ENCODE measurements at places on chromosomes 4 and X.

DNA sequence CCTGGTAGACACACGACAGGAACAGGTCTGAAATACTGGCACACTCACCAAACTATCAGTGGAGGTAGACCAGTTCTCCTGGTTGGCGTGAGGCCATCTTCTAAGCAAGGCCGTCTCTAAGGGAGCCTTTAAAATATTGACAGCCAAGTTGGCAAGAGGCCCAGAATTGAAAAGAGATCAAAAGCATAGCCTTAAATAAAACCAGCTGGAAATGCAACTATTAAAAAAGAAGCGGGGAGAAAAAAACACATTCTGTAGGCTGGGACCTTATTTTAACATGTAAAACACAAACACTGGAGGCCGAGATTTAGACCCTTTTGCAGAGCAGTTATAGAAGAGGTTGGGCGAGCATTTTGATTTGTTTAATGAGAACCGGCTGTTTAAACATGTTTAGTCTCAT, 233.0 kb upstream of the CLNK start:
- no peak for DNase-seq

DNA sequence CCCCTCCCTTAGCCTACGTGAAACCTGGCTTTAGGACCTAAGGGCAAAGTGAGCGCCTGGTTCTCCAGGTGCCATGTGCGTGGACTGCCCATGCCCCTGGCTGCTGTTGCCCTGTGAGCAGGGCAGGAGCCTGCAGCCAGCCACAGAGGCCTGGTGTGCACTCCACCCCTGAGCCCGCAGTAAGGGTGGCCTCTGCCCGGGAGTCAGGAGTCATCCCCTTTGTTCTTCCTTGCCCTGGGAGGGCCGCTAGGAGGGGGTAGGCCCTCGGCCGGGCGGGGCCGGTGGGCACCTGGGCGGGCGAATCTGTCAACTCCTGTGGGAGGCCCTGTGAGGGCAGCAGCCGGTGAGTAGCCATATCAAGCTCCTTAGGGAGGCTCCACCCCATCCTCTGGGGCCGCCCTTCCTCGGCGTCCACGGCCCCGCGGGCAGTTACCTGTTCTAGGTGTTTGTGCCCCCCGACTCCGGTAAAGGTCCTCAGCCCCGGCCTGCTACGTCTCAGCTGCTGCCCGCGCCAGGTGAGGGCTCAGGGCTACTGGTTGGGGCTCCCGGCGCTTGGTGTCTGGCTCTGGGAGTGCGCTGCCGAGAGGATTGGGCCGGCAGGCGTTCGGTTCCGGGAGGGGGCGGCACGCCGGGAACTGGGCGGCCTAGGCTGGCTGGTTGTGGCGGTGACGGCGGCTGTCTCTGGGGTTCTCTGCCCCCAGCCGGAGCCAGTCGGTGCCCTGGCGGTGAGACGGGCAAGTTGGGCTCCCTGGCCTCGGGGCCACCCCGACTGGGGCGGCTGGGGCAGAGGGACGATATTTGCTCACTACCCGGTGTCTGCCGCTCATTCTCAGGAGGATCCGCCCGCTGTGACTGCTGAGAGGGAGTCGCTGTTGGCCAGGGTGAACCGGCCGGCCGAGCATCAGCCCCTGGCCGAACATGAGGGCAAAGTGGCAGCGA, 1060.2 kb downstream of the TECRL start:
- no peak for DNase-seq

- DNase-seq, result no peak
These were observed 447 bp downstream of the PDZD11 start for GRCh38 chrX:70289168-70289792.

DNA sequence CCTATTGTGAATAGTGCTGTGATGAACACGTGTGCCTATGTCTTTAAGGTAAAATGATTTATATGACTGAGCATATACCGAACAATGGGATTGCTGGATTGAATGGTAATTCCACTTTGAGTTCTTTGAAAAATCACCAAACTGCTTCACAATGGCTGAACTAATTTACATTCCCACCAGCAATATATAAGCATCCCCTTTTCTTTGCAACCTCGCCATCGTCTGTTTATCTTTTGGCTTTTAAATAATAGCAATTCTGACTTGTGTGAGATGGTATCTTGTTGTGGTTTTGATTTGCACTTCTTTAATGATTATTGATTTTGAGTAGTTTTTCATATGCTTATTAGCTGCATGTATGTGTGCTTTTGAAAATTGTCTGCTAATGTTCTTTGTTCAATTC, 31.8 kb upstream of the UGT2A1 start:
- DNase-seq, result no peak

DNA sequence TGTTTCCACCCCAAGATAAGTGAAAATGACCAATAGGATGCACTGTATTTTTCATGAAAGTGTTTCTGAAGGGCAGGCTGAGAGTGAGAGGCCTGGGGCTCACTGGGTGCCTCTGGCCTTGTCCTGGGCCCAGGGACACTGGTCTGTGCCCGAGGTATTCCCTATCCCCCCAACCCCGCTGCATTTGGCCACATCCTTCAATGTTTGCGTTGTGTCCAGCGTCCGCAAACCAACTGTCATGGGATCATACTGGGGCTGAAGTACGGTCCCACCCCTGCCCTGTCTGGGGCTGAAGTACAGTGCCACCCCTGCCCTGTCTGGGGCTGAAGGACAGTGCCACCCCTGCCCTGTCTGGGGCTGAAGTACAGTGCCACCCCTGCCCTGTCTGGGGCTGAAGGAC, 22.0 kb upstream of the MSANTD1 start:
- no peak for DNase-seq

DNA sequence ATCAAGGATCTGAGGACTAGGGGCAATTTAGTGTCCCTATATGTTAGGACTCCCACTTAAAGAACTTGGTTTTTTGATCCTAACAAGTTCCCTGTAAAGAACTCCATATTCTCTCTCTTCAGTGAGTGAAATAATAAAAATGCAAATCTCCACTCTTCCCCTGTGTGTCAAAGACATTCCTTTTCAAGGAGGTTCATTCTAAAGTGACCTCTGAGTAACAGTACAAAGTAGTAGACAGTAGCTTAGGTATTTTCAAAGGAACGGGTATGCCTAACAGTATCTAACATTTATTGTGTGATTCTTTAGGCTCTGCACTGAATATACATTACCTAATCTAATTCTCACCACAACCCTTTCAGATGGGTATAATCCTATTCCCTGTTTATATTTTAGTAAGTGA, 58.4 kb upstream of the SCOC start:
- DNase-seq, result no peak

DNA sequence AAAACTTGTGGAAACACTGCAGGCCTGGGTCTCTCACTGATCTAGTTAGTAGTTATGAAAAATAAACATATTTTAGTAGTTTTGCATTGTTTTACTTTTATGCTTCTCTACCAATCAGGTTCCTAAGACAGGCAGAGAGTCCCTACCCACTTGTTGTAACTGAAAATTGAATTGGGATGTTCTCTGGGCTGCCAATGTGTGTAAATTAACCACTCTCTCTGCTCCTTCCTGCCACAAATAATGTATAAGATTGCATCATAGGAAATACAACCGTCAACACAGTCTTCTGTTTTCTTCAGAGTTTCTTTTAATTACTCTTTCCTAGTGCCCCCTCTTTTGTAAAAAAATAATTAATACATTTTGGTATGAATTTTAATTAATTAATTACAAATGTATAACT, 677.3 kb downstream of the FSTL5 start:
- no peak for DNase-seq

- DNase-seq, result no peak
These were observed 24.7 kb upstream of the EPGN start for GRCh38 chr4:74283614-74284013.

DNA sequence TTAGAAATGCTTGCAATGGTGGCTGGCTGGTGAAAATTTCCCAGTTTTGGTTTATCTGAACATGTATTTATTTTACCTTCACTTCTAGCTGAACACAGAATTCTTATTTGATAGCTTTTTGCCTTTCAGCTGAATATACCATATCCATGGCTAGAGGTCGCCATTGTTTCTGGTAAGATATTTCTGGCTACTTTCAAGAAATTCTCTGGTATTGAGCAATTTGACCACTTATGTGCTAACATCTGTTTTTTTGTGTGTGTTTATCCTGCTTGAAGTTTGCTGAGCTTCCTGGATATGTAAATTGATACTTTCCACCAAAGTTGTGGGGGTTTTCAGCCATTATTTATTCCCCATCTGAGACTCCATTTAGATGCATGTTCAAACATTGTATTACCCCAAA, 75.4 kb downstream of the FBXW7 start:
- no peak for DNase-seq

- no peak for DNase-seq
These were observed 353 bp upstream of the SMIM10 start for GRCh38 chrX:134990475-134990800.

- DNase-seq, result no peak
These were observed 162.0 kb downstream of the RNF150 start for GRCh38 chr4:140971077-140971792.

- DNase-seq, result no peak
These were observed 42.8 kb upstream of the SPP1 start for GRCh38 chr4:87932718-87933141.

- no peak for DNase-seq
These were observed 29.8 kb downstream of the SAGE1 start for GRCh38 chrX:135923353-135923752.

DNA sequence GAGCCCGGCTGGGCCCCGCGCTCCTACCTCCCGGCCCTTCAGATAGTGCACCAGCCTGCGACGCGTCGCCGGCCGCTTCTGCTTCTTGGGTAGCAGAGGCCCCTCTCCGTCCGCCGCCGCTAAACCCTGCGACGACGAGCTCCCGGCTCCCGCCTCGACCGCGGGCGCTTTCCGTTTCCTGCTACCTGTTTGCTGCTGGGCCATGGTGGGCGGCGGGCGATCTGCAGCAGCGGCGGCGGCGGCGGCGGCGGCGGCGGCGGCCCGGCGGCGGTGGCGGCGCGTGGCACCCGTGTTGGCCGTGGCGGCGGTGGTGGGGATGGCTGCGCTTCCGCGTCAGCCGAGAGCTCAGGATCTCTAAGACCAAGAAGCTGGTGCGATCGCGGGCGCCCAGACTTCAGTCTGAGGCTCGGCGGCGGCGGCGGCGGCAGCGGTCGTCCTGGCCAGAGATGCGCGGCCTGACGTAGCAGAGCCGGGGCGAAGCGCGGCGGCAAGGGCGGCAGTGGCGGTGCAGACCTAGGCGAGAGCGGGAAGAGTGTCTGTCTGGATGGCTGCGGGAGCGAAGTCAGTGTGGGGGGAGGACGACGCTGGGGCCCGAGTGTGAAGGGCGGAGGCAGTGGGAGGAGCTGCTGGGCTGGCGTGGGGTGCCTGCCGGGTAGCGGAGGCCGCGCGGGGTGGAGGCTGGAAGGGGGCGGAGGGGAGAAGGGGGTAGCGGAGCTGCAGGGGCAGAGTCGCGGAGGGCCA, at the start of gene DCAF12L2:
Gene DCAF12L2 (minus strand): TSS at position 569 of the 741 bp plus-strand sequence. CDS start 365 bp downstream, at position 204.
- no peak for DNase-seq

DNA sequence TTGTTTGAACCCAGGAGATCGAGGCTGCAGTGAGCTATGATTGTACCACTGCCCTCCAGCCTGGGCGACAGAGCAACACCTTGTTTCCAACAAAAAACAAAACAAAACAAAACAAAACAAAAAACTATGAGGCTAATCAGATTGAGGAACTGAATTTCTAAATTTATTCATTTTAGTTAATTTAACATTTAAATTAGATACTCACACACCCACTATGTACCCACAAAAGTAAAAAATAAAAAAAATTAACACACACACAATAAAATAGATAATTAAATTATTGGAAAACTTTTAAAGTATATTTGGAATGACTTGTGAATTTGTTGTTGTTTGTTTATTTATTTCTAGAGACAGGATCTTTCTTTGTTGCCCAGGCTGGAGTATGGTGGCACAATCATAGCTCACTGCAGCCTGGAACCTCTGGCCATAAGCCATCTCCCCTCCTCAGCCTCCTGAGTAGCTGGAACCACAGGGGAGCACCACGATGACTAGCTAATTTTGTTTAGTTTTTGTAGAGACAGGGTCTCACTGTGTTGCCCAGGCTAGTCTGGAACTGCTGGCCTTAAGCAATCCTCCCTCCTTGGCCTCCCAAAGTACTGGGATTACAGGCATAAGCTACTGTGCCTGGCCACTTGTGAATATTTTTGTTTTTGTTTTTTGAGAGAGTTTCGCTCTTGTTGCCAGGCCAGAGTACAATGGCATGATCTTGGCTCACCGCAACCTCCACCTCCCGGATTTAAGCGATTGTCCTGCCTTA, 9.8 kb upstream of the ZNF157 start:
- DNase-seq, result no peak

GRCh38 chr4:86895692-86896488, 3.7 kb upstream of the C4orf36 start:
- no peak for DNase-seq

DNA sequence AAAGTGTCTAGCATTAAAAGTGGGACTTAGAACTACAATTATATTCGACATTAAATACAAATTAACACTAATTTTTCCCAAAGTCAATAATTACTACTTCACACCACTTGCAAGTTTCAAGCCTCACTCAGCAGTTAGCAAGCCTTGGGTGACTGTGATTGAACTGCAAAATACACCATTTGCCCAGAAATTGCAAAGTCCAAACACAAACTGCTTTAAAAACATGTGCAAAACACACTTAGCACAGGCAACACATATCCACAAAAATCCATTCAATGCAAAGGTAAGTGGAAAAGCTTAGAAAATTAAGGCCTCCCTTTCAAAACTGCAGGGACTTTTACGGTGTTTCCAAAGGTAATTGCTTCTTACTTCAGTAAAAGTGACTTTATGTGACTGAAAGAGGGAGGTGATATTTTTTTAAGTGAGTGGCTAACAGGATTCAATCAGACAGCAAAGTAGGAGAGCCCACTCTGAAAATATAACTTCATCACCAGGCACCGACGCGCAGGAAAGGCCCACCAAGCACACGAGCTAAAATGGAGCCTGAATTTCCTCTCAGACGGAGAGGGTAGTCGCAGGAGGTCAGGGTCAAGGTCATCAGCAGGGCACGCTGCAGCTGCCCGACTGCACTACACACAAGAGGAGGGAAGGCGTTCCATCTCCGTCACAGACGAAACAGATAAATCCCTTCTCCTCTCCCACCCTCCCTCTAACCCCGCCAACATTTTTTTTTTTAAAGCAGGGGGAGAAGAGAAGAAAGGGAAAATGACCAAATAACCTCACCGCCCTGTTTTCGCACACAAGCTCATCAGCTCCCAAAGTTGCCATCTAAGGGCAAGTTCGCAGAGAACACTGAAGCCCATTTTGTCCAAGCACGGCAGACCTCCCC, 3.1 kb downstream of the ZNF827 start:
- DNase-seq, result no peak
